ENCODE measurements at places on chromosomes 2 and 18.

DNA sequence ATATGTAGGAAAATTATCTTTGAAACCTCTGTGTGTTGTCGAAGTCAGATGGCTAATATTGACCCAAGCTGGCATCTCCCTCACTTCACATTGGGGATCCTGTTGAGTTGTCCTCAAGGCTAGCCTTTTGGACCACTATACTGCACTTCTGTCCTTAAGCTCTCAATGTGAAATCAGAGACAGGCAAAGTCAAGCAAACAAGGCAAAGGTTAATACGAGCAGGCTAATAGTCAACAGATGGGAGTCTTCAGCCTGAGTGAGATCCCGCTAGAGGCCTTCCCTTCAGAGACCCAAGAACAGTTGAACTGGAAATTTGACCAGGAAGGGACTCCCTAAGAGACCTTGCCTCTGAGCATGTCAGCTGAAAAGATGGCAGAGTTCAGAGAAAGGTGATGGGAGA is 475.4 kb downstream of the PARD3B start:
- no peaks in the 10 kb centered on the region for H3K36me3 ChIP-seq
- no peak overlapping the region for H3K27ac ChIP-seq
- H3K27me3 ChIP-seq = no peaks in the 10 kb centered on the region
- H3K4me3 ChIP-seq = no peak overlapping the region
- no peak for ATAC-seq

DNA sequence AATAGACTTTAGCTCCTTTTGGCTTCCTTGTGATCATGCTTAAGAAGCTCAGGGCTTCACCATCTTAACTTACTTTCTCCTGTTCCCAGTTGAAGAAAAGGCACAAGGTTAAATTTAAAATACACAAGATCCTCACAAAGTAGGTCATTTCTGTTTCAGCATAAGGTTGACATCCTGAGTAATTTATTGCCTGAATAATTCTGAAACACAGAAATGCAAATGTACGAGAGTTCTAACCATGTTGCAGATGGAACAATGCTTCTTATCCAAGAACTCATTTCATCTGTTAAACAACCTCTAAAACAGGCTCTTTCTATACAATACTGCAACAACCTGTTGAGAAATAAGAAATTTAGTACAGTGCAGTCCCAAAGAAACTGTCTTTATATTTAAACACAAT is 395.2 kb downstream of the BCL11A start:
- H3K4me3 ChIP-seq = no peak overlapping the region
- H3K4me1 ChIP-seq = peaks cover 21% of the 10 kb centered on the region
- H3K27ac ChIP-seq = no peak overlapping the region

DNA sequence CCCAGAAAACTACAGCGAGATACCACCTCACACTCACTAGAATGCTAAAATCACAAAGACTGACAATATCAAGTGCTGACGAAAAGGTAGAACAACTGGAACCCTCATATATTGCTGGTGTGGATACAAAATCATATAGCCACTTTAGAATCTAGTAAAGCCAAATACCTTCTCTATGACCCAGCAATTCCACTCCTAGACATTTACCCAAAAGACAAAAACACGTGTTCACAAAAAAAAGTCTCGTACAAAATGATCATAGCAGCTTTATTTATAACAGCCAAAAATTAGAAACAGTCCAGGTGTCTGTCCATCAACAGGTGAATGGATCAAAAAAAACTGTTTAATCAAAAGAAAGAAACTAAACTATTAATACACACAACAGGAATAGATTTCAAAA is 126.6 kb downstream of the ZFP36L2 start:
- peaks cover 16% of the 10 kb centered on the region for H3K4me1 ChIP-seq
- ATAC-seq = no peak
- no peak overlapping the region for H3K4me3 ChIP-seq
- no peaks in the 10 kb centered on the region for H3K36me3 ChIP-seq

DNA sequence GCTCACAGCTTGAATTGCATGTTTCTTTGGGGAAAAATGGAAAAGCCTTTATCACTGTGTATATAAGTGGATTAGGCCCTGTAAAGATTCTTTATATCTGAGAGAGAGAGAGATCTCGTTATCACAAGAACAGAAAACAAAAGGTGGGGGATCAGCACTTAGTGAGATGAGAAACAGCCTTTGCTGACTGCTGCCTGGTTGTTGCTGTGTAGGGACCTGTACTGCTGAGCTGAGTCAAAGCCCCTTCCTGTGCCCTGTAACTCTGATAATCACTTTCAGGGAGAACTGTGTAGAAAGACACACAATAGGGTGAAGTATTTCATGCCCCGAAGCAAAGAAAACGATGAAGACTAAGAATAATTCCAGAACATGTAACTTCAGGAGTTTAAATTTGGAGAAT is 30.6 kb upstream of the FAM237A start:
- no peaks in the 10 kb centered on the region for H3K4me1 ChIP-seq
- ATAC-seq = no peak
- H3K27me3 ChIP-seq = no peaks in the 10 kb centered on the region
- H3K36me3 ChIP-seq = no peaks in the 10 kb centered on the region

GRCh38 chr2:157784823-157785175 is 91.3 kb downstream of the ACVR1 start:
- no peaks in the 10 kb centered on the region for H3K27me3 ChIP-seq
- peaks cover 10% of the 10 kb centered on the region for H3K36me3 ChIP-seq
- H3K27ac ChIP-seq = no peak overlapping the region
- H3K4me1 ChIP-seq = peaks cover 17% of the 10 kb centered on the region

DNA sequence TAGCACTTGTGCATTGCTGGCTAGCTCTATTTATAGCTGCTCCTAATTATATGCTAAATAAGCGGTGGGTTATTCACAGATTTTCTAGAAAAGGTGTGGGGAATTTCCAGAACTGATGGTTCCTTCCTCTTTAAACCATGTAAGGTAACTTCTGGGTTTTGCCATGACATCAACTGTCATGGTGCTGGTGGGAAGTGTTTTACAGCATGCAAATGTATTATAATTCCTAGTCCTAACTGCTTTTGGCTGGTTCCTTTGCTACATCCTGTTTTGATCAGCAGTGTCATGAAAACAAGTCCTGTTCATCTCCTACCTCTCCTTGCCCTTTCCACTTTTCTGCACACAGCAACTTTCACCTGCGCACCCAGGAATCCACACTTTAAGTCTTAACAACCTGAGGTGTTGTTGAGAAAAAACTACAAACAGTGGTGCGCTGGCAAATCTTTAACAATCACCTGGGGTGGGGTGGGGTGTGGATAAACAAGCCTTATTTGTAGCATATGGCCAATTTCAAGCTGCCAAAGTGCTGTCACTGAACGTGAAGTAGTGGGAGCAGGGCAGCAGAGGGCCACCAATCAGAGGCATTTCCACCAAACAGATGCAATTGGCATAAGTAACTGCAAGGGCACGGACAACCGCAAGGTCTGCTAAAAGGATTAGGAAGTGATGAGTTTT is 33.4 kb upstream of the SKOR2 start:
- peak overlapping the region; percentile 28 for H3K27ac ChIP-seq
- no peak overlapping the region for H3K4me3 ChIP-seq
- ATAC-seq = peak; percentile 74
- H3K4me1 ChIP-seq = peaks cover 18% of the 10 kb centered on the region
- no peaks in the 10 kb centered on the region for H3K36me3 ChIP-seq

GRCh38 chr2:193703411-193703810 is 1508.7 kb upstream of the TMEFF2 start:
- H3K36me3 ChIP-seq = no peaks in the 10 kb centered on the region
- H3K27ac ChIP-seq = no peak overlapping the region
- no peaks in the 10 kb centered on the region for H3K27me3 ChIP-seq
- no peaks in the 10 kb centered on the region for H3K4me1 ChIP-seq

- peaks cover 28% of the 10 kb centered on the region for H3K27me3 ChIP-seq
- no peak for ATAC-seq
- no peak overlapping the region for H3K4me3 ChIP-seq
- H3K4me1 ChIP-seq = no peaks in the 10 kb centered on the region
Measured at GRCh38 chr18:74422541-74422940, 34.6 kb downstream of the DIPK1C start.

DNA sequence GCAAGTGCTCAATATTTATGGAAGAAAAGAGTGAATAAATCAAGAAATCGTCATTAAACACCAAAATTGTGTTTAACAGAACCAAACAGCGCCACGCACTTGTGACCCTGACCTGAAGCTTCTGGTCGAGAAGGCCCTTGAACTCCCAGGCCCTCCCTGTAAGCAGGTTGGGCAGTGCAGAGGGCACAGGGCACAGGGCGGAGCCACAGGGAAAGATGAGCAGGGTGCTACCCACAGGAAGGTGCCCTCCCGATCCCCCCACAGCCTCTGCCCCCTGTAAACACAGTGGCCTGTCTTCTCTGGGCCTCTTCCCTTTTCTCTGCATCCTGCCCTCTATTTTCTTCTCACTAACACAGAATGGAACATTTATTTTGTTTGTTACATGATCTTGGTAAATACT is 16.9 kb upstream of the TUBB6 start:
- peaks cover 77% of the 10 kb centered on the region for H3K27me3 ChIP-seq
- ATAC-seq = no peak
- H3K4me1 ChIP-seq = peaks cover 4% of the 10 kb centered on the region
- no peaks in the 10 kb centered on the region for H3K36me3 ChIP-seq
- H3K4me3 ChIP-seq = no peak overlapping the region
- no peak overlapping the region for H3K27ac ChIP-seq

DNA sequence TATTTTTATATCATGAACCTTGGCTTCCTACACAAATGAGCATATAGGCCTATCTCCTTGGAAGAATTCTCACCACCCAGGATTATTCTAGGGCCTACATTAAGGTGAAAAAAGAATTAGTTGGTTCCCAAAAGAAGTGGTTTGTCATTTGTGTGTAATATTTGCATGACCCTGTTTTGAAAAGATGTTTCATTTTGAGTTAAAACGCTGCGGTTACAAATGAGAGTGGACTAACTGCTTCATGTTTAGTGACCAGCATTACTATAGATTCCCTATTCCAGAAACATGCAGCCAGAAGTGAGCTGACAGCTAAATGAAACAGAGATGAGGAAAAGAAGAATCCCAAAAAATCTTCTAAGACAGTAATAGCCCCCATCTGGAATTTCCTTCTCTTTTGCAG is 44.1 kb upstream of the TMEM178A start:
- H3K27me3 ChIP-seq = peaks cover 51% of the 10 kb centered on the region
- H3K4me1 ChIP-seq = peaks cover 7% of the 10 kb centered on the region
- no peak for ATAC-seq

DNA sequence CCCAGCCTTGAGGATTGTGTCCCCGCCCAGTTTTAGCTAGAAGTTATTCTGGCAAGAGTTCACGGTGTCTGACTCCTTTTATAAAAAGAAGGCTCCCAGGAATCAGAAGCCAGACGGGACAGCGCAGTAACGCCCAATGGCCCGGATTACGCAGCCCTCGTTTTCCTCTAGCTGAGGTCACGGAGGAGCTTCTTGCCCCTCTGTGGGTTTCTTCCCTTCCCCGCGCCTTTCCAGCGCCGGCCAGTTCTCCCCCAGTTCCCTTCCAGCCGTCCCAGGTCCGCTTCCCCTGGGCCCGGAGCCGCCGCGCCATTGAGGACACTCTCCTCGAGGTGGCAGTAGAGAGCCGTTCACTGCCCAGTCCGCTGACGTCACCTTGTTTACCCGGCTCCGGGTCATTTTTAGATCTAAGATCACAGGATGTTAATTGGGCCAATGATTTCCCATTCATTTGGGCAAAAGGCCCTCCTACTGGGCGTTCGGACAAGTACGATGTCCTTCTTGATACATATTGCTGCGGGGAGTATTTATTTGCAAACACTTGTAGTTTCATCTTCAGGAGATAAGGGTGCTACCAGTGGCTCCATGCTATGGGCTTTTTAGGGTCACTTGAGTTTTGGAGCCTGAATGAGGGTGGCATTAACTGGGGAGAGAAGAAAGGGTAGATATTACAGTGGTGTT is 81.5 kb upstream of the PPM1B start:
- H3K27me3 ChIP-seq = no peaks in the 10 kb centered on the region
- no peaks in the 10 kb centered on the region for H3K36me3 ChIP-seq
- peak overlapping the region; percentile 76 for H3K4me3 ChIP-seq
- H3K27ac ChIP-seq = peak overlapping the region; percentile 83
- H3K4me1 ChIP-seq = peaks cover 23% of the 10 kb centered on the region

DNA sequence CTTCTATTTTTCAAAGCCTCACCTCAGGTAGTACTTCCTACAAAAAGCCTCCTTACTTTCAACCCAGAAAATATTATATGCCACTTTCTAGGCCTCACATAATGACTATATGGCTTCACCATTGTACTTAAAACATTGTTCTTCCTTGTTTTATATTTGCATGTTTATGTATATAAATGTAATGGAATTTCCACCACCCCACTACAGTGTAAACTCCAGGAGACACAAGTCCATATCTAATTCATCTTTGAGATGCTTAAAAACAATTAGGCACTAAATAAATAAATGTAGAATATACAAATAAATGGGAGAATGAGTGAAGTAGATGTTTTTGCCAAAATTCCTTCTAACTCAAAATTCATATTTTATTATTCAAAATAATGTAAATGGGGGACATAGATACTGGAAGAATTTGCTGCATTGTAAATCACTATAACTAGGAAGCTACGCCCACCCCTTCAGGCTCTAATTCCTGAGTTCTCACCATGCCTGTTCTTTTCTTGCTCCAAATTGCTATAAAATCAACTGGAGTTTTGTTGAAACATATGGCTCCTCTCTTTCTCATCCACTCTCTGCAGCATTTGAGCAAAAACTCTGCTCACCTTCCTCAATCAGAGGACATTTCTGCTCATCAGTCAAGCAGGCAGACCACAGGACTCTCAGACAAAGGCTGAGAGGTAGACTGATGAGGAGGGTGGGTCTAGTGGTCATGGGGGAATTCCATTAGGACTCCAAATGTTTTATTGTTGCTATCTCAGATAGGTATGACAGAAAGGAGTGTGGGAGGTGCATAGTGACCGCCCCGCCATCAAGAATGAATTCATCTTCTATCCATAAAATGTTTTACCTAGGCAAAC is 243.0 kb downstream of the HNMT start:
- no peak for ATAC-seq
- H3K27ac ChIP-seq = no peak overlapping the region
- H3K4me3 ChIP-seq = no peak overlapping the region
- no peaks in the 10 kb centered on the region for H3K4me1 ChIP-seq

DNA sequence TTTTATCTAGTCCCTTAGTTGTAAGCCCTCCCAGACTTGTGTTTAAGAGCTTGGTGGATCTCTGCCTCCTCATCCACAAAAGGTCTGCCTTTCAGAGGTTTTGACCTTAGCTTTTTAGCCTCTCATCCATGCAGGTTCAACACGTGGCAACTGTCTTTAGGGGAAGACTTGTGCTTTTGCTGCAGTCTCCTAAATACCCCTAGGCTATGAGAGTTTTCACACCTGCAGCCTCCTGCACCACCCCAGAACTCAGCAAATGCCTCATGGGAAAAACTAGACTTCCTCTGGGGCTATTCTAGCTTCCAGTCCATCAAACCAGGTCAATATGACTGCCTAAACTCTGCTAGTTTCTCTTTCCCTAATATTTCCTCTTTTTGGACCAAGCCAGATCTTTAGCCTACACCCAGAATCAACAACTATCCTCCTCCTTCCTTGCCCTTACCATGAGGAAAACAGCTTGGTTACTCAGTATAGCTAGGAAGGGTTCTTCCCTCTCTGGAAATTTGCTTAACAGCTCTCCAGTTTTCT is 132.3 kb upstream of the RIOK3 start:
- ATAC-seq = no peak
- H3K4me1 ChIP-seq = peaks cover 14% of the 10 kb centered on the region
- H3K36me3 ChIP-seq = peaks cover 25% of the 10 kb centered on the region
- no peaks in the 10 kb centered on the region for H3K27me3 ChIP-seq
